GM18507 (cell line): ENCODE measurements at places on chromosomes 4 and X.

DNA sequence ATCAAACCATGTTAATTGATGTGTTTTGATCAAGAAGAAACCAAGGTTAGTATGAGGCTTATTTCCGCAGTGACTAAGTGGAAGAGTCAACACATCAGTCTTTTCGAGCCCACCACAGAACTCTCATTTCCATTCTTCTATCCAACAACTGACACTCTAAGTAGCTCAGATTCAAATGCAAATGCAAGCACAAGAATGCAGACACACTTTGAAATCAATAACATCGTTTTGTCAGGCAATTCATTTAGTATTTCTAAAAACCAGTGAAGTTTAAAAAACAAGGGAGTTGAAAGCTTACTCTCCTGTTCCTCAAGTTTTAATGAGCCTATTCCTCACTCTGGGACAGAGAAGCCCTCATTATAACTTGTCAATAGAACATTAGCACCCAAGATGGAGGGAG, 433.1 kb downstream of the ZIC3 start:
- DNase-seq: no peak

DNA sequence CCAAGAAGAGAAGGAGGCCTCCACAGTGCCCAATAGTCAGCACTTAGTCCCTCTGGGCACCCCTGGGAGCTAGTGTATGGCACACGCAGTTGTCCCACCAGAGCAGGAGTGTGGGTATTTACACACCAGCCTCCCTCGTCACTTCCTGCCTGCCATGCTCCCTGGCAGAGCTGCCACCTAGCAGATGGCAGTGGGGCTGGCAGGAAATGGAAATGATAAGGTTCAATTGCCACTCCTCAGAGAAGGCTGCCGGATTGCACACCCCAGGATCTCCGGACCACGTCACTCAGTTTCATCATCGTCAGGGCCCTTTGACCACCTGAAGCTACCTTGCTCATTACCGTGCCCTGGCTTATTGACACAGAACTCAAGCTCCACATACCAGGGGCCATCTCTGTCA, 173.3 kb upstream of the PSAPL1 start:
- DNase-seq: no peak

DNA sequence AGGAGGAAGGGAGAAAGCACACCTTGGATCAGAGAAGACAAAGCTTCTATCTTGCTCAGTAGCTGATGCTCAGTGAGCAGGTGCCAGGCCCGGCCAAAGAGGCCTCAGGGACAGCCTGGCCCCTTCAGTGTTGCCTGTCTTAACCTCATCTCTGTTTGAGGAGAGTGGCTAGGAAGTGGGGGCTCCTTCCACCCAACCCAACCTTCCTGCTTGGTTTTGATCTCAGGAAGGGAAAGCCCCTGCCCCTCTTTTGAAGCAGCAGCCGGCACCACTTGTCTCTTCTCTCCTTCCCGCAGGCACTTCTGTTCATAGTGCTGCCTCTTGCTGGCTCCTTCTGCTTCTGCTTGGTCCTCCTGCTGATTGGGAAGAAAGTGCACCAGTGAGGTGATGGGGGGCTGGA, 2.4 kb upstream of the AFF2 start:
- DNase-seq: no peak

- DNase-seq: no peak
Observed at GRCh38 chrX:119655125-119655524, 37.8 kb downstream of the SEPTIN6 start.

GRCh38 chr4:17492058-17492741, 19.7 kb downstream of the QDPR start:
- no peak for DNase-seq

DNA sequence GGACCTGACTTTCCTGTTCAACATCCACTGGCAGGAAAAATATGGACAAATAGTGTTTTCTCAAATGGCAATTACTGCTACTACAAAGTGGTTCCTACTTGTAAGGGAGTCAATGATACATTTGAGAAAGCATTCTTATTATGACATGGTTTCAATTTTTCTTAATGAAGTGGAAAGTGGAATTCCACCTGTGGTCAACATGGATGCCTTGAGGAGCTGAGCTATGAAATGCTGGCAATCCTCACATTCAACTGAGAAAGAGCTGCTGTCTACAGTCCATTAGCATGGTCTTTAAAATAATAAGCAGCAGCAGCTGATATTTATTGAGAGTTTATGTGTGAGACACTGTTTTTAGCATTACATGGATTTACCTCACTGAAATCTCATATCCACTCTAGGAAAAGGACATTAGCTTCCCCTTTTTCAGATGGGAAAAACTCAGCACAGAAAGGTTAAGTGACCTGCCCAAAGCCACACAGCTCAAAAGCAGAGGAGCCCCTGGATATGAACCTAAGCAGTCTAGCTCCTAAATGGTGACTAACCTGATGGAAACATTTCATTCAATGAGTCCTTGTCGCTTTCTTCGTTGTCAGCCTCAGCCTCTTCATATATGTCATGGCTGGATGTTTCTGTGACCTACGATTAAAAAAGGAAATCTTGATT, 29.2 kb downstream of the MAP7D3 start:
- DNase-seq: no peak

DNA sequence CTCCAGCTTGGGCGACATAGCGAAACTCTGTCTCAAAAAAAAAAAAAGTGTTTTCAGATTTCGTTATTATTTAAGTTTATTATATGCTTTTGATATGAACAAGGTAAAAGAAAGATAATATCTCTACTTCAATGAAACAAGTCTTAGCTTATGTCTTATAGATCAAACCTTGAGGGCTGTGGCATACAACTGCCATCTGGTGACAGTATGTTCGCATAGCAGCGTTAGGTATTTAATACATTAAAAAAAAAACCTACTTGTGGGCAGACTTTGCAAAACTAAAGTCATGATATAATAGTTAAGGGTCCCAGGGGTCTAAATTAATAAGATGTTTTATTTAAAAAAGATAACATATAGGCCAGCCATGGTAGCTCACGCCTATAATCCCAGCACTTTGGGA, 161.2 kb upstream of the AMOT start:
- DNase-seq: no peak

GRCh38 chr4:101282076-101282844, 65.1 kb downstream of the PPP3CA start:
- DNase-seq: no peak

DNA sequence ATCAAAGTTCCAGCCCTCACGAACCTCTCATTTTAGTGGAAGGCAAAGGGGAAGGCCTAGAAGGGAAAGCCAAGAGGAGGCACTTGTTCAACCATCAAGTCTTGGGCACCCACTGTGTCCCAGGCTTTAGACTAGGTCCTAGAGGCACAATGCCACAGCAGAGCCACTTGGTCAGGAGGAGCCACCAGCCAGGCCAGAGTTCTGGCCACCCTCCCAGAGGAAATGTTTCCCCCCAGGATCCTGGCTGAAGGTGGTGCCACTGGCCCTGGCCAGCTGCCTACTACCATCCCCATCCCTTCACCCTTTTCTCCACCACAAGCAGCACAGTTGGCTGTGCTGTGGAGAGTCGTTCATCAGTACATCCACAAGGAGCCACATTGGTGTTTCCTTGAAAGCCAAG, 34.3 kb upstream of the XPNPEP2 start:
- DNase-seq: no peak

DNA sequence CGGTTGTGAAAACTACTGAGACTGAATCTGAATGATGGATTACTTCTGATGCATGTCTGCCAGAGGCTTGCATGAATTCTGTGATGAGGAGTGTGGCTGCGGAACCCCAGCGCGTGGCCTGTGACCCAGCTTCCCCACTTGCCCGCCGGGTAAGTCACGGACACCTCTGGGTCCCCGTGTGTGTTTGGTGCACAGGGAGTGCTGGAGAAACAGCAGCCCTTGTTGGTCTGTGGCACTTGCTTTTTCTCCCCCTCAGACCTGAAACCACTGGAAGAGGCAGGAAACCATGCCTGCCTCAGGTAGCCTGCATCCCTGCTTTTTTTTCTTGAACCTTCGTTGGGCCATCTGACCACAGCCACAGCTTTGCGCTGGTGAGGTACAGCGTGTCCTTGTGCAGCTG, 51.9 kb upstream of the TADA2B start:
- DNase-seq: no peak

DNA sequence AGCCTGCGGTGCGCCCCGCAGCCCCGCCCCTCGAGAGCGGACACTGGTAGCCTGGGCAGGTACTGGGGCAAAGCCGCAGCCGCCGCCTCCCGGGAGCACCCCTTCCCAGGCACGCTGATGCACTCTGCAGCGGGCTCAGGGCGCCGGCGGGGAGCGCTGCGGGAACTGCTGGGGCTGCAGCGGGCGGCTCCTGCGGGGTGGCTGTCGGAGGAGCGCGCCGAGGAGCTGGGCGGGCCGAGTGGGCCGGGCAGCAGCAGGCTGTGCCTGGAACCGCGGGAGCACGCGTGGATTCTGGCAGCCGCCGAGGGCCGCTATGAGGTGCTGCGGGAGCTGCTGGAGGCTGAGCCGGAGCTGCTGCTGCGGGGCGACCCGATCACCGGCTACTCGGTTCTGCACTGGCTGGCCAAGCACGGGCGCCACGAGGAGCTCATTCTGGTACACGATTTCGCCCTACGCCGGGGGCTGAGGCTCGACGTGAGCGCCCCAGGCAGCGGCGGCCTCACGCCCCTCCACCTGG, 401 bp downstream of the SOWAHD start:
- DNase-seq: no peak

GRCh38 chr4:1830642-1831228, 25.2 kb downstream of the LETM1 start:
- no peak for DNase-seq

DNA sequence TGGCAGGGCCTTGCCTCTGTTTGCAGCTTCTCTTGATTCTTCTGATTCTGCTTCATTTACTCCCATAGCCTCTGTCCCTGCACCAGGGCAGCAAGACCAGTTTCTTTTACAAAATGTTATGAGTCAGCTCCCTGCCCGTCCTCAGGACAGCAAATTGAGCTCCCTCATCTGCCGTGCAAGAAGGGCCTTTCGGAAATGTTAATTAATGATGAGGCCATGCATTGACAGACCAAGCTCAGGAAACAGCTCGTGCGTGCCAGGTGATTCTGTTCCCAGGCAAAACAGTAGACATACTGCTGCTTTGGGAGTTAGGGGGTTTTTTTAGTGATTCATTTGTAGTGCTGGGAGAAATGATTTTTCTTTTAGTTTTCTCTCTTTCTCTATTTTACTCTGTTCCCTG, 231.7 kb downstream of the FBXW7 start:
- DNase-seq: peak; percentile 33

GRCh38 chr4:97911236-97911906, 231.9 kb downstream of the STPG2 start:
- DNase-seq: no peak

- DNase-seq: no peak
Observed at GRCh38 chrX:48472225-48472624, 2.2 kb upstream of the SLC38A5 start.

DNA sequence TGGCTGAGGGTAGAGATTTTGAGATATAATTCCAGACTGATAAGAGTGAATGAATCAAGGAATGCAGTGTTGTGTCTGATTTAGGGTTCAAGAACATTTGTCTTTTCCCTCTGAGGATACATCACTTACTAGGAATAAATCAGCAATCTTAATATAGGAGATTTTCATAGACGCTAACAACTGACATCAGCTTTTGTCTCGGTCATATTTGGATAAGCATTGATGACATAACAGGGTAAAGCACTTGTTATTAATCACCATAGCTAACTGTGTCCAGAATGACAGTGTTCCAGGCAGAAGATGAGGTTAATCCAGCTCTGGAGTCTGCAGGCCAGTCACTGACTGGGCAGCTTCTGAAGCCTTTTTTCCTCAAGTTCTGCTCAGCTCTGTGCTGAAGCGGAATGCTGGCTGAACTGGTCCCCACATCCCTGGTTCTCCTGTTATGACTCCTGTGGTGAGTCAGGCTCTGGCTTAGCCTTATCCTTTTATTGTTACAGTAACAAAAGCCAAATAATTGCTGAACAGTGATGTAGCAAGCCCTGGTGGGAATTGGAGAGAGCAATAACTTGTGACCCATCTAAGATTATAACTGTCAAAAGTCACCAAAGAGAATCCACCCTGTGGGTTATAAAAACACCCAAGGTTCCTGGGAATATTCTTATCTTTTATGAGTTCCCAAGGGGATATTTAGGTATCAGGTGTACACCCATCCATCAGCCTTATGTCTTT, 41.8 kb downstream of the FNIP2 start:
- no peak for DNase-seq

DNA sequence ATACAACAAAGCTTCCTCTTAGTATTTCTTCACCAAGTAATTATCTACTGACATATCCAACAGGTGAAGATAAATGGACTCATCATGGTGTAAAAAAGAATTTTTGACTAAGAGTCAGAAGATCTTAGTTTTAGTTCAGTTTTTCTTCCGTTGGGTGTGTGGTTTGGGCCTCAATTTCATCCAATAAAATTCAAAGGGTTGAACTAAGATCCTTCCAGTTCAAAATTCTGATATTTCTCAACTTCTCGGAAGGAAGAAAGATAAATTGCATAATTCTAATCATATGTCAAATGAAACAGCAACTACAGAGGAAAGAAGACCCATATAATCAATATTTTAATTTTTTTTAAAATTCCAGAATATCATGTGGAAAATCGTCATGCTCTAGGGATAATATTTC, 192.7 kb downstream of the SPRY1 start:
- DNase-seq: no peak

- no peak for DNase-seq
Observed at GRCh38 chr4:112939901-112940300, 109.6 kb upstream of the ANK2 start.

DNA sequence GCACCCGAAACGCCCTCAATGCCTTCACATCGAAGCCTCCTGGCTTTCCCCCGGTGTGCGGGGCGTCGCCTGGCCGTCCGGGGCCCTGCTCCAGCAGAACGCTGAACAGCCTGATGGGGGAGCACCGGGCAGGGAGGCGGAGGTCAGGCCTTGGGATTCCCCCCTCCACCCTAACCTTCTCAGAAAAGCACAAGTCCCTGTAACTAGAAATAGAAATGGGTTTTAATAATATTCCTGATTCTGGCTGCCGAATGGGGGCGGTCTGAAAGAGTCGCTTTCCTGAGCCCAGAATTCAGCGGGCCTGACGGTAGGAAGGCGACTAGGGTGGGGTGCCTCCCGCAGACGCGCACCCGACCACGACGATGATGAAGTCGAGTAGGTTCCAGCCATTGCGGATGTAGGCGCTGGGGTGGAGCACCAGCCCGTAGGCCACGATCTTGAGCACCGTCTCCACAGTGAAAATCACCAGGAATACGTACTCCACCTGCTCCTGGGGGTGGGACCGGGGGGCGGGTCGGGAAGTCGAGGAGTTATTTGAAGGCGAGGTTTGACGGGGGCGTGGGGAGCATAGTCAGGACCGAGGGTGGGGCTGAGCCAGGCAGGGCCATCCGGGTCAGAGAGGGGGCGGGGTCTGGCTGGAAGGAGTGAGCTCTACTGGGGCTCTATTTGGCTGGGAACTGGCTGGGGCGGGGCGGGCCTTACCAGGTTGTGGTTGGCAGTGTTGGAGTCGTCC, 2.5 kb downstream of the CACNA1F start:
- peak; percentile 23 for DNase-seq

- no peak for DNase-seq
Observed at GRCh38 chr4:158020734-158021346, 152.0 kb downstream of the GASK1B start.

- DNase-seq: no peak
Observed at GRCh38 chr4:147749811-147750321, 18.0 kb downstream of the ARHGAP10 start.

- no peak for DNase-seq
Observed at GRCh38 chrX:49659771-49660170, 36.0 kb downstream of the PAGE1 start.

- DNase-seq: no peak
Observed at GRCh38 chrX:50643525-50644137, 170.4 kb downstream of the SHROOM4 start.
